ENCODE measurements at places on chromosomes 11 and 22.

DNA sequence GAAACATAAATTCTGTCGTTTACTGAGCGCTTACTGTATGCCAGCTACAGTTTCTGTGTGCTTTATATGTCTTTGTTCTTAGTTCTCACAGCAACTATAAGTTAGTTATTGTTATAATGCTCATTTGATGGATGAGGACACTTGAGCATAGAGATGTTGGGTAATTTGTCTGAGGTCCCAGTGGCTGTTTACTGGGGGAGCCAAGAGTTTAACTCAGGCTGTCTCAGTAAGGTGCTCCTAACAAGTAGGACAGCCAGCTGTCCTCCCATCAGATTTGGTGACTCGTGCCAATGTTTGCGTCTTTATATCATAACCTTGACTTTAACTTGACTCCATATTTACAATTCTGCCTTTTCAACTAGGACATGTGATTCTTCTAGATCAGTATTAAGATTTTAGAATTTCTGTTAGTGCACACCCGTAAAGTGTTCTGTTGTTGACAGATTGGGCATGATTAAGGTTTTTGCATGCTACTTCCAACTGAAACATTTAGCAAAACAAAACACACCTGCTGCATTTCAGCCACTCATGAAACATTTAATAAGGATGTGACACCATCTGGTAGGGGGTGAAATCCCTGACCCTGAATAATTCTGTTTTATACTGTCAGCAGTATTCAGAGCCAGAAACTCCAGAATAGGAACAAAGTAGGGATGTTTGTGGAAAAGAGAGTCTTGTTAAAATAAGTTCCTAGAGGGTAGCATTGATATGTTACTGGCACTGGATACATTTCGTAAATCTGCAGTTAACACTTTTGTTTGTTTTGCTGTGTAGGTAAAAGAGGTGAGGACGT lies 1.9 kb downstream of the REXO2 start:
- ATAC-seq = no peak

DNA sequence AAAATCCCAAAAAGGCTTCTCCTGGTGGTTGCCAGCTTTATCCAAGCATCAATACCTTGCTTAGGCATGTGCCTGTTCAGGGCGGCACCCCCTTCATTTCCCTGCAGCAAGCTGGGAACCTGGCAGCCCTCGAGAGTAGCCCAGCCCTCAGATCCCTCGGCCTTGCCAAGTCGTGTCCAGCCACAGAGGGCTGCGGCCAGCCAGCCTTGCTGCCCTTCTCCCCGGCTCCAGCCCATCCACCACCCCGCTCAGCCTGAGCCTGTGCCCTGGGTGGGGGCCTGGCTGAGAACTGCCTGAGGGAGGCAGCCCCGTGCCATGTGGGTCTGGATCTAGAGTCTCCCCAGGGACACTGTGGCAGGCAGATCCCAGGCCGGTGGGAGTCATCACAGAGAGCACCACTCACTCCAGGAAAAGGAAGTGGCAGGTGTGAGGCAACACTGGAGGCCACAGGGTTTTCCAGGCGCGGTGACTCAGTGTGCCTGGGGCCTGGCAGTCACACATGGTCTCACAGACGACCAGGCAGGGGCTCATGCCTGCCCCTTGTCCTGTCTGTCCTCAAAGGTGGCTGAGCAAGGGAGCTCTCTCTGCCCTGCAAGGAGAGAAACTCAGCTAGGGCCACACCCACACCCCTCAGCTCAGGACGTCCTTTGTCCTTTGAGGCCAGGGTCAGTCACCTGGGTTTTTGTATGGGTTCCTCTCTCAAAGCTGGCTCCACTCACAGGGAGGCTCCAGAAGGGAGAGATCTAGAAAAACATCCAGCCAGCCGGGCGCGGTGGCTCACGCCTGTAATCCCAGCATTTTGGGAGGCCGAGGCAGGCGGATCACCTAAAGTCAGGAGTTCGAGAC lies 12.2 kb upstream of the CDC42BPG start:
- ATAC-seq = peak; percentile 4

- no peak for ATAC-seq
These were observed 137.2 kb upstream of the OPCML start for GRCh38 chr11:133669371-133670053.

DNA sequence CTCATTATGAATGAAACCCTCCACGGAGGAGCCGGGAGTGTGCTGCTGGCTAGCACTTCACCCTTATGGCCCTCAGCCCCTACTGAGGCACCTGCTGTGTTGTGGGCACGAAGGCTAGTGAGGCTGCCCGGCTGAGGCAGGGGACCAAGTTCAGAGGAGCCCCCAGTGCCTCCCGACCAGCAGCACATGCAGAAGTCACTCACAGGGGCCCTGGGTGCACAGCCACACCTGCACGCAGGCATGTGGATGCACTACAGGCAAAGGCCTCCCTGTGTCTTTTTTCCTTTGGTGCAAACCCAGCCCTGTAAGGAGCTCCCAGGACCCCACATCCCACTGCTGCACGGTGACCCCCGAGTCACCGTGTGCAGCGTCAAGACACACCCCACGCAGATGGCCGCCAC lies 261.5 kb downstream of the BRD1 start:
- ATAC-seq = no peak

- ATAC-seq = no peak
These were observed 282.6 kb downstream of the CADM1 start for GRCh38 chr11:115221461-115222069.

- ATAC-seq = no peak
These were observed 1.4 kb downstream of the GNB1L start for GRCh38 chr22:19853058-19853878.
